ENCODE measurements at places on chromosomes 7 and 10.
A peak's percentile ranks its signal among the peaks of the same experiment; 100 is the strongest.

DNA sequence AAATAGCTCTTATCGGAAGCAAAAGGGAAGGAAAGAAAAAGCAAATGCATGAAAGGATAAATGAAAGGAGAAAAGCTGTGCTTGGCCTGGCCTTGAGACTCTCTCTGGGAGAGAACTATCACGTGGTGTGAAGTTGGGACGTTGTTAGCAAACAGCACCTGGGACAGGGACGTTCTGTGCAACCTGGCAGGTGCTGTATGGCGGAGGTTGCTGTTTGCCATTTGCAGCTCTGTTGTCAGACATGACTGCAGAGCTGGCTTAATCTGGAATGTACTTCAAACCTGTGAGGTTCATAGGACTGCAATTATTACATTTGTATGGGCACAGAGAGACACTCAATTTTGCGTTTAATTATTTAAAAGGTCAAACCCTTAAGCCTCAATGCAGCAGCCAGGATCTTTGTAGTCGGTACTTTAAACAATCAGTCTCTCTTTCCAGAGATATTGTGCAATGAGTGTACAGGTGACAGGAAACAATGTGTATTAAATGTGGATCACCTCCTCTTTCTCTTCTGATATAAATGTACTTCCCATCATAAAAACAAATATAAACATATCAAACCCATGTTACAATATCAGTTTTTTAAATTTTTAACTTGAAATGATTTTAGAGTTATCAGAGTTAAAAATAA, 800.5 kb upstream of the KCND2 start:
- no peak for DNase-seq

- no peak for DNase-seq
Measured at GRCh38 chr7:137647905-137648565, 198.7 kb downstream of the DGKI start.

DNA sequence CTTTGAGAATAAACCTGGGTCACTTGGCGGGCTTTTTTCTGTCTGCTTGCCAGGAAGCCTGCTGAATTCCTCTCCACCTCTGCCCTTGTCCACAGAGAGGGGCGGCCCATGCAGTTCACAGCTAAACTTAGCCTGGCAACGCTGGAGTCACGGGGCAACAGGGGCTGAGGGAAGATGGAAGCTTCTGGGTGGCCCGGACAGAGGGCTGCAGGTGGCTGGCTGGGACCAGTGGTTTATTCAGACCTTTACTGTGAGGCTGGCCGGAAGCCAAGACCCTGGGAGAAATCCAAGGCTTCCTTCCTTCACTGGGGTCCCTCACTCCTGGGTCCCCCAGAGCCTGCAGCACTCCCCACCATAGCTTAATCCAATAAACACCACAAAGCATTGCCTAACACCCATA, 17.0 kb downstream of the ITPRIP start:
- DNase-seq = no peak

DNA sequence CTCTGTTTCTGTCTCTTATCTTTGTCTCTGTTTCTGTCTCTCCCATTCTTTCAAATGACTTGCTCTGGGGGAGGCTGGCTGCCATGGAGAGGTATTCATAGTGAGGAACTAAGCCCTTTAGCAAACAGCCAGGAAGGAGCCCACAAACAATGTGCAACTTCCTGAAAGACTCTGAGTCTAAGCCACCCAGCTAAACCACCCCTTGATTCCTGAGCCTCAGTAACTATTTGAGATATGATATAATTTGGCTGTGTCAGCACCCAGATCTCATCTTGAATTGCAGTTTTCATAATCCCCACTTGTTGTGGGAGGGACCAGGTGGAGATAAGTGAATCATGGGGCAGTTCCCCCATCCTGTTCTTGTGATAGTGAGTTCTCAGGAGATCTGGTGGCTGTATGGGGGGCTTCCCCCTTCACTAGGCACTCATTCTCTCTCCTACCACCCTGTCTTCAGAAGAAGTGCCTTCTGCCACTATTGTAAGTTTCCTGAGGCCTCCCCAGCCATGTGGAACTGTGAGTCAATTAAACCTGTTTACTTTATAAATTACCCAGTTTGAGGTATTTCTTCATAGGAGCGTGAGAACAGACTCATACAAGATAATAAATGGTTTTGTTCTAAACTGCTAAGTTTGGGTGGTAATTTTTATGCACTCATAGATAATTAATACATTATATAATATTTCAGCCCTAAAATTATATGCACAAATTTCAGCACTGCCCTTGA, 121.2 kb upstream of the FOXP2 start:
- DNase-seq = no peak

DNA sequence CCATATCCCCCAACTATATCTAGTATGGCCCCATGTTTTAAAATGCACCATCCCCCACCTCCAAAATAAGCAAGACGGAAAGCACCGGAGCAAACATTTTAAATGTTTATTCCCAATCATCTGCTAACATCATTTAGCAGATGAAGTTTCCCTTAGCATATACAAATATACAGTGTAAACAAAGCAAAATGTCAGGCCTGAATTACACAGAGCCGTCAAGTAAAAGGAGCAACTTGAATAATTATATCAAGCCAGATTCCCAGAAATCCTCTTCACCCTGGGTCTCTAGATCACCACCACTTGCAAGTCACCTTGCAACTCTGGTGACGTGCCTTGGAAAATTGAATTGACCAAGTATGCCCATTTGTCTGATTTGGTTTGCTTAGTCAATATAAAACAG, 91.6 kb upstream of the COL1A2 start:
- DNase-seq = no peak

GRCh38 chr10:288316-289200, 153.3 kb downstream of the ZMYND11 start:
- DNase-seq = no peak

DNA sequence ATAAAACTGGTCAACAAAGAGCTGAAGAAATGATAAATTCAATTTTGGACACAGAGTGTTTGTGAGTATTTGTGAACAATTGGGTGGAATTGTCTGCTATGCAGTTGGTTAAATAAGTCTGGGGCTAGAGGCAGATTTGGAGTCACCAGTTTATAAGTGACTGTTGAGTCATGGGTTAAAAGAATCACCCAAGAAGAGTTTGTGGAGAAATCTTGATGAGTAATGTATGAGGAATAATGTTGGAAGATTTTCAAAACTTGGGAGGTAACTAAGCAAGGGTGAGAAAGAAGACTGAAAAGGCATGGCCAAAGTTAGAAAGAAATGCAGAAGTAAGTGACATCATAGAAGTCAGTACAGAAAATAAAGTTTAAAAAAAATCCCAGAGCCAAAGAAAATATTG, 750.7 kb downstream of the MAGI2 start:
- DNase-seq = no peak

DNA sequence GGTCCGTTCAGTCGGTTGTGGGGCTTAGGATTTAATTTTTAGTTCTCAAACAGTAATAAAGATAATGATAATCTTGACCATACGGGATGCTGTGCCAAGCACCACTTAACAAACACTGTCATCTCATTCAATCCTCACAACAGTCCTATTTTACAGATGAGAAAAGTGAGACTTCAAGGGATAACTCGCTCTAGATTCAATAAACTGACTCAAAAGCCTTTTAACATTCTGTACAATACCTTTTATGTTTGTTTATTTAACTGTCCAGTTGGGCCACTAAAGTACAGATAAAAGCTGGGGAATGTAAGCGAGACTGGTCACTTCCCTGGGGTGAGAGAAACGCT, 437 bp upstream of the CFAP69 start:
- DNase-seq = no peak

DNA sequence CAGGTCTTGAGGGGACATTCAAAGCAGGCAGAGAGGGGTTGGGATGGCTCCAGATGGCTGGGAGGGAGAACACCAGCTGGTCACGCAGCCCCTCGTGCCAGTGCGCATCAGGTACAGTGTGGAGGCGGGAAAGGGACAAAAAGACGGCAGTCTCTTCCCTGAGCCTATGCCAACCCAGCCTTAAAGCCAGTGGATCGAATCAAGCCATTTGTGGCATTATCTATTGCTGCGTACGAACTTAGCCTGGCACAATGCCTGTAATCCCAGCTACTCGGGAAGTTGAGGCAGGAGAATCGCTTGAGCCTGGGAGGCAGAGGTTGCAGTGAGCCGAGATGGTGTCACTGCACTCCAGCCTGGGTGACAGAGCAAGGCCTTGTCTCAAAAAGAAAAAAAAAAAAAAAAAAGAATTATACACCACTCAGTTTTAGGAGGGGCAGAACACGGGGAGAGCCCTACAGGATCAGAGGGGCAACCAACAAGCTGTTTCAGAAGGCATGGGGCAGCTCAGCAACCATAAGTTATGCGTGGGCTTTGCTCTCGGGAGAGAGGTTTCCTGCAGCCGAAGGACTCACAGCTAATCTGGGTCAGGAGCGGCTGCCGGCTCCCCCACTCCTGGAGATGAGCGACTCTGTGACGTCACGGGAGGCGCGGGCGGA, 356 bp upstream of the NDUFB2 start:
- DNase-seq = peak; percentile 97

GRCh38 chr10:102313221-102313896, 68.0 kb downstream of the GBF1 start:
- DNase-seq = no peak

DNA sequence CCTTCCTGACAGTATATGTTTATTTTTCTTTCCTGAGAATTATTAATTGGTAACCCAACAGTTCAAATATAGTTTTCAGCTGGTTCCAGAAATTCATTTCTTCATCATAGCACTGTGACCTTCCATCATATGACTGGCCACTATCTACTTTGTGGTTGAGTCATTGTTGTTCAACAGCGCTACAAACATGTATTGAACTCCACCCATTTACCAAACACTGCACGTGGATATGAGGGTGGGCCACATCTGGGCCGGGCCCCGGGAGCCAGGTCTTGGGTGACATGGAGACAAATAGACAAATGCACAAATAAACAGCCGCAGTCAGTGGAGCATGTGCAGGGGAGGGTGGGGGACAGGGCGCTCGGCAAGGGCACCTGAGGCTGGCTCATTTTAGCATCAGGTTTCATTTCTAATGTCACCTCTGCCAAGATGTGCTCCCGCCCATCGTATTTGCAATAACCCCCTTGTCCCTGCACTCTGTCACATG, 24.0 kb upstream of the EEPD1 start:
- no peak for DNase-seq

- no peak for DNase-seq
Measured at GRCh38 chr10:32360241-32360640, 13.3 kb upstream of the EPC1 start.

GRCh38 chr7:33973231-33974015, 68.1 kb downstream of the BMPER start:
- DNase-seq = no peak

GRCh38 chr7:111586711-111587409, 24.6 kb upstream of the IMMP2L start:
- no peak for DNase-seq

- DNase-seq = no peak
Measured at GRCh38 chr10:69912589-69912988, 110.9 kb downstream of the COL13A1 start.

DNA sequence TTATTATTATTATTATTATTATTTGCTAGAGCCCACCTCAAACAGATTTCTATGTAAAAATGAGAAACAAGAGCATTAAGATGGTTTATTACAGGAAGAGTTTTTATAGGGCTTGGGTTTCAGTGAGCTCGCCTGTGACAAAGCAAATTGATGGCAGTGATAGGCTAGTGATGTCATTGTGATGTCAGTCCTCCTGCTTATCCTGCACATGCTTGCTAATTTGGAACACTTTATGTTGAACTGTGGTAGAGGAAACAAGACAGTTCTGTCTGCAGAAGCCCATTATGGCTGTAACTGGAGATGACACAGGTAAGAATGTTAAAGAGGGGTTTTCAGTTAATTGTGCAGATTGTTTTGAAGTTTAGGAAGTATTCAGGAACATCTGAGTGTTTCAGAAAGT, 68.3 kb downstream of the CREM start:
- DNase-seq = no peak

GRCh38 chr10:25072786-25073185, 56.4 kb downstream of the THNSL1 start:
- DNase-seq = no peak

DNA sequence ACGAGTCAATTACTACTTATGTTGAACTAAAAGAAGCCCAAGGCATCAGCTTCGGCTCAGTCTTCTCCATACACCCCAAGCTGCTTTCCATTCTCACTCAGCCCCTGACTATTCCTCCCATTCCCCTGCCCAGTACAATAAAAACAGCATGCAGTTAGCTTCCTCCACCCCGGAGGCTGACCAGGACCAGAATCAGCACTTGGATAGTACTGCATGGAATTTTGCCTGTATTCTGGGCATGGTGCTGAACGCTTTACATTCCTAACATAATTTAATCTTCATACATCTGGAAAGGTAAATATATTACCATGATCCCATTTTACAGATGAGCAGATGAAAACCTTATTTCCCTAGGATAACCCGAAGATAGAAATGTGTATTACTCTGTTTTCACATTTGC, 7.5 kb upstream of the PODXL start:
- DNase-seq = no peak

- DNase-seq = no peak
Measured at GRCh38 chr7:55887821-55888247, 578 bp downstream of the ZNF713 start.

DNA sequence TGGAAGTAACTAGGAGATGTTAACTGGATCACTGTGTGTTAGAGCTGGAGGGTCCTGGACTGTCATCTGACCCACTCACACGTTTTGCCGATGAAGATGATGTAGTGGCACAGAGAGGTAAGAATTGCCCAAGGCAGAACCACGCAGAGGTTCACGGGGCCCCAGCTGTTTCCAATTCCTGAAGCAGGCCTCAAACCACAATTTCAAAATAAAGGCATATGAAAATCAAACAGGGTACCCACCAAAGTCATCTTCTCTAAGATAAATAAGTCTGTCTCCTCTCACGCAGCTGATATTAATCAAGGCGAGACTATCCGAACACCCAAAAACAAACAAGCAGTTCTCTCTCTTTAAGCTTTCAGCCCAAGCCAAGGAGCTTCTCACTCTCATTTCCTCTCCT, 113.3 kb upstream of the JCAD start:
- DNase-seq = no peak

DNA sequence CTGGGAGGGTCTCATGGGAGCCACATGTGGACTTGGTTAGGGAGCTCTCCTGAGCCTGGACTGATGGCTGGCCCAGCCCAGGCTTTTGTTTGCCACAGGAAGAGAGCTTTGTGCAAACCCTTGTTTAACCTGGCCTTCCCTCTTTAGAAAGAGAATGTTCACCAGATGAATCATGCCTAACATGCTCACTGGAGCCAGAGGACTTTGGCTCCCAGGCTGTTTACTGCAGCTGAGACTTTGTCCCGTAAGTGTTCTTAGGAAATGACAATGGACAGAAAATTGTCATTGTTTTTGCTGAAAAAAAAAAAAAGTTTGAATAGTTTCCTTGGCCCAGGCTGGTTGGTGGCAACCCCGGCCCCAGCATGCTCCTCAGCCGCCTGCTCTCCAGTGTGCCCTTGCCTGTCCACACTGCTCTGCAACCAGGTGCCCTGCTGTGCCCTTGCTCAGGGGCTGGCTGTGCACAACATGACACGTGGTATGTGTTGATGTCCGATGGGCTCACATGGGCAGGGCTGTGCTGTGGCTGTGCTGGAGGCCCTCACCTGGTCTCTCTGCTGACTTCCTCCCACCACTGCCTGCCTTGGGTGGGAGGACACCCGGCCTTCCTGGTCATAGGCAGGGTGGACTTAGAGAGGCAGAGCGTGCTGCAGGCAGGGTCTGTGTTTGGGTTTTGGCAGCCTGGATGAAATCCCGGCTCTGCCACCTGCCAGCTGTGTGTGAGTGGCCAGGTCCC, 215.3 kb upstream of the ZNF32 start:
- DNase-seq = no peak

GRCh38 chr7:157903710-157904109, 566.9 kb downstream of the DNAJB6 start:
- DNase-seq = no peak

All from CD4-positive, alpha-beta T cell treated with Interleukin-6 for 4 hours (primary cell).